Retinal pigment epithelial cell (primary cell): ENCODE measurements at places on chromosomes 16 and 17.

- DNase-seq: no peak
Observed at GRCh38 chr17:7313088-7313889, 1.9 kb downstream of the GPS2 start.

DNA sequence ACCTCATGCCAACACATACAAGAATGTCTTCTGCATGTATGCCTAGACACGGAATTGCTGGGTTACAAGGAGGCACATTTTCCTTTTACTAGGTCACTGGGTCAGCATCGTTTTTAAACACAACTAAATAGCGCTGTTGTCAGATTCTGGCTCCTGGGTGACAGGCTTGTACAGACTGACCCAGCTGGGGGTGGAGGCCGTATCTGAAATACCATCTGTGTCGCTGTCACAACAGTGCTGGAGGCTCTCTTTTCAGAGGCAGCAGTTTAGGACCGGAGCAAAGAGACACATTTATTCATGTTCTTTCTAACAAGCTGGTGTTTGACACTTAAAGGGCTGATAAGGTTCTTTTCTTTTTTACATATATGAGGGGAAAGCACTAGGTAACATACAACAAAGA lies 403.0 kb upstream of the ASIC2 start:
- DNase-seq: no peak

DNA sequence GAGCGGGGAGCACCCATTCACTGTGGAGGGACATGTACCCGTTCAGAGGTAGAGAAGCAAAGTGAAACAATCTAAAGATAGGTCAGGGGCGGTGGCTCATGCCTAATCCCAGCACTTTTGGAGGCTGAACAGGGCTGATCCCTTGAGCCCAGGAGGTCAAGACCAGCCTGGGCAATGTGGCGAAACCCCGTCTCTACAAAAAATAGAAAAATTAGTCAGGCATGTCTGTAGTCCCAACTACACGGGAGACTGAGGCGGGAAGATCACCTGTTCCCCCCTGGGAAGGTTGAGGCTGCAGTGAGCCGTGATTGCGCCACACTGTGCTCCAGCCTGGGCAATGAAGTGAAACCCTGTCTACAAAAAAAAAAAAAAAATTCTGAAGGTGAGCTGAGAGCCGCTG lies 21.7 kb downstream of the MYL4 start:
- no peak for DNase-seq

DNA sequence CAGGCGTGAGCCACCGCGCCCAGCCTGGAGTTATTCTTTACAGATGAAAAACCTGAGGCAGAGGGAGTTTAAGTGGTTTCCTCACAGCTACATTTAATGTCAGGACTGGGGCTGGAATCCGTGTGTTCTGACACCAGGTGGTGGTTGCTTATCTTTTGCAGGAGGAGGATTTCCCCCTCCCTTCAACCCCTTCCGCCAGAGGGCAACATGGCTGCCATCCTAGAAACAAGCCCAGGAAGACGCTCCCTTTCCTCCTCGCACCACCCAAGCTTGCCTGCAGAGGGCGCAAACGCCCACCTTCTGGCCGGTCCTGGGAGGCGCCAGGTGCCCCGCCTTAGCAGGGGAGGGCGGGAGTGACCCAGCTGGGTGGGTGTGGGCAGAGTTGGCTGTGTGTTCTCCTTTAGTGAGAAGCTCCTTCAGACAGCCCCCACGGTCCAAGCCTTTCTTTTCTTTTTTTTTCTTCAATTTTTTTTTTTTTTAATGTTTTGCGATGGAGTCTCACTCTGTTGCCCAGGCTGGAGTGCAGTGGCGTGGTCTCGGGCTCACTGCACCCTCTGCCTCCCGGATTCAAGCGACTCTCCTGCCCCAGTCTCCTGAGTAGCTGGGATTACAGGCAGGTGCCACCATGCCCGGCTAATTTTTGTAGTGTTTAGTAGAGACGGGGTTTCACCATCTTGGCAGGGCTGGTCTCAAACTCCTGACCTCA lies 9.9 kb upstream of the RAP1GAP2 start:
- DNase-seq: peak; percentile 40

DNA sequence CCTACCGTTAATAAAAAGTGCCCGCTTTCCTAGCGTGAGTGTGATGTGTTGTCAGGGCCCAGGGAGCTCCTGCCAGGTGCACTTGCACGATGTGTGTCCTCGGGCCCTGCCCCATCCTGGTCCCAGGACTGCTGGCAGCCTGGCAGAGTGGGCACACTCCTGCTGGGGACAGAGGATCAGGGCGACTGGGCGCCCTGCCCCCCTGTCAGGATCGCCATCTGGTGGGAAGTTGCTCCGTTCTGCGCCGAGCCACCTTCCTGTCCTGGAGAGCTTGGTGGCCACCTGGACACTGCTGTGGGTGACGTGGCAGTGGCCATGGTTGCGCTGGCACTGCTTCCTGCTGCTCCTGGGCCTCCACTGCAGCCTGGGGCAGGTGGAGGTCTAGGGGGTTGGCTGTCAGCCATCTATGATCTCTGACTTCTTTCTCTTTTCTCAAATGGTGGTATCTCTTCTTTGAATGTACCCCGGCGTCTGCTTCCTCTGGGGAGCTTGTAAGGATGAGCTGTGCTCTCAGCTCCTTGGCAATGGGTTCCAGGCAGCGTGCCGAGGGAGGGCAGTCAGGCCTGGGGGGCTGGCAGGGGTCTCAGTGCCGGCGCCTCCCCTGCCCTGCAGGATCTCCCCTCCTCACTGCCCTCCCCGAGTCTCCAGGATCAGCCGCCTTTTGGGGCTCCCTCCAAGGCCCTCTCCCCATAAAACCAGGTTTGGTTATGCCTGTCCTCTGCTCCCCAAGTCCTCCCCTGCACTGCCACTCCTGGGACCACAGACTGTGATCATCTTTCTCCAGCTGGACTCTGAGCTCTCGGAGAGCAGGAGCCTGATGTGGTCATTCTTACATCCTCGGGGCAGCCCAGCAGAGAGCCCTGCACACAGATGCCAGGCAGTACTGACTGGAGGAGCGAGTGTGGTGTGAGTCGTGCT lies 76.9 kb downstream of the AMFR start:
- no peak for DNase-seq

- DNase-seq: no peak
Observed at GRCh38 chr16:70496513-70496912, 26.8 kb downstream of the COG4 start.

DNA sequence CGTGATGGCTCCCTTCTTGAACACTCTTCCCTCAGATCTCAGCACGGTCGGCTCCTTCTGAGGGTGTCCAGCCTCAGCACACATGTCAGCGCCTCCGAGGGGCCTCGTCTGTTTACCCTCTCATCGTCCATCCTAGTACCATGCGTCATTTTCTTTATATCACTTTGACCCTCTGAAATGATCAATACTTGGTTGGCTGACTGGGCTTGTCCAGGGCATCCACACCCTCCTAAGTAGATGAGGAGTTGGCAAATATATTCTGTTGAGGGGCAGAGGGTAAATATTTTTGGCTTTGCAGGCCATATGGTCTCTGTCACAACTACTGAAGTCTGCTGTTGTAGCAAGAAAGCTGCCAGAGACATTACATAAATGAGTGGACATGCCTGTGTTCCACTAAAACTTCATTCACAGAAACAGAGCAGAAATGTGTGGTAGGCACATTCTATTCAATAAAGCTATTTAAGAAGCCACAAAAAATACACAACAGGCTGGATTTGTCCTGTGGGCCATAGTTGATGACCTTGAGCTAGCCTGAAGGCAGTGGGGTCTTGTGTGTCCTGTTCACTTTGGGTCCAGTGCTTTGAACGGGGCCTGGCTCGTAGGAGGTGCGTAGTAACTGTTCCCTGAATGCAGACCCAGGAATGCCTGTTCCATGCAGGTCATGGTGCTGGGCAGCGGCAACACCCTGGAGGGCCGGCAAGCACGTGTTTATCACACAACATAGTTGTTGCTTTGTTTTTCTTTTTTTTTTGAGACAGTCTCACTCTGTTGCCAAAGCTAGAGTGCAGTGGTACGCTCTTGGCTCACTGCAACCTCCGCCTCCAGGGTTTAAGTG lies 185.8 kb downstream of the SNX29 start:
- no peak for DNase-seq

DNA sequence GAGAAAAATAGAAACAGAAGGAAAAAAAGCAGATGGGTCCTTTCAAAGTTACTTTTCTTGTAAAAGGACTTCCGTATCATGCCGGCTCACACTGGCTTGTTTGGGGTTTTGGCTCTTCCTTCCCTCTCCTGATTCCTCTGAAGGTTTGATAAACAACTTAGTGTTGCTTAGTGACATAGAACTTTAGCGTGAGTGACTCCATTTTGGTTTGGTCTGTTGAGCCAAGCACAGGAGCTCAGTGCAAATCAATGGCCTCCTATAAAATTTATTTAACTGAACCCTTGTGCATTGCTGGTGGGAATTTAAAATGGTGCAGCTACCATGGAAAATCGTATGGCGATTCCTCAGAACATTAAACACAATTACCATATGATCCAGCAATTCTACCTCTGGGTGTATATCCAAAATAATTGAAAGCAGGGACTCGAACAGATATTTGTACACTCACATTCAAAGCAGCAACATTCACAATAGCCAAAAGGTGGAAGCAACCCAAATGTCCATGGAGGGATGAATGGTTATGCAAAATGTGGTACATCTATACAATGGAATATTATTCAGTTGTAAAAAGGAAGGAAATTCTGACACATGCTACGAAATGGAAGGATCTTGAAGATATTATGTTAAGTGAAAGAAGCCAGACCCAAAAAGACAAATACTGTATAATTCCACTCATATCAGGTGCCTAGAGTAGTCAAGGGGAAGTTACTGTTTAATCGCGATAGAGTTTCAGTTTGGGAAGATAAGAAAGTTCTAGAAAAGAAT lies 1.1 kb upstream of the TUBG2 start:
- no peak for DNase-seq

DNA sequence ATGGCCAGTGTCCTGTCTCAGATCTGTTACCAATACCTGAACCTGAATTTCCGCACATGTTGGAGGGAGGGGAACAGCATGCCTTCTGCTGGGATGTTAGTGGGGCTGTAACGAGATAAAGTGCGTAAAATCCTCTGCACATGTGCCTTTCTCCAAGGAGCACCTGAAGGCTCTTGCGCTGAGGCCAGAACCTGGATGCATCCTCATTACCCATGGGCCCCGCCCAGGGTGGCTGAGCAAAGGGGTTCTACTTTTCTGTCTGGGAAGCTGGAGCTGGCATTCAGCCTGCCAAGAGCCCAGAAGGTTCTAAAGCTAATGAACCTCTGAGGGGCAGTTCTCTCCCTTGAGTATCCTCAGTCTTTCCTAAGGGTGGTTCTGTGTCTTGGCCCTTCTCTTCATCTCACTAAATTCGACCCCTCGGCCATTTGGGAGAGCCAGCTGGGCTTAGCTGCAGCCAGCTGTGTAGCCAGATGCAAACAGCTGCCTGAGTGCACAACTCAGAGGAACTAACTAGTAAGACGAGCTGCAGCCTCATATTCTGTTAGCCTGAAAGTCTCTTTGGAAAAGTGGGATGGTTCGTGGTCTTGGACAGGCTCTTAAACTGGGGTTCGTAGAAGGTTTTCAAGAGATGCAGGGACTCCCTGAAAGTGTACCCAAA lies 2.5 kb downstream of the ITGA3 start:
- no peak for DNase-seq

GRCh38 chr17:18987230-18987610 lies 17.3 kb downstream of the FAM83G start:
- no peak for DNase-seq

DNA sequence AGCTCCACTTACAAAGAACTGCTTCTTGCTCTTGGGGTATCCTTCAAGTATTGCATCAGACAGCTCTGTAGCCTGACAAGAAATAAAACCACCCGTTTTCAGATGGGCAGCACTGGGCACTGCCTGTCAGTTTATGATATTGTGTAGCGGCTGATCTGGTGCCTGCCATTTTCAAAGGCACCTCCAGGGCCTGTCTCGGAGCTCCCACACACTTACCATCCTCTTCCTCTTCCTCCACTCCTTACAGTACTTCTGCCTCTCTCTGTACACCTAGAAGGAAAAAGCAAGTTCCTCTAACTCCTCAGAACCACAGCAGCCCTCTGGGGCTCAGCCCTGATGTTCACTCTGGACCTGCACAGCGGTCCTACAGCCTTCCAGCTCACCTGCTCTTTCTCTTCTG lies 4.4 kb downstream of the PSMC3IP start:
- no peak for DNase-seq

- DNase-seq: no peak
Observed at GRCh38 chr16:17070882-17071592, 399.7 kb downstream of the XYLT1 start.

GRCh38 chr16:56944954-56945839 lies 13.3 kb downstream of the HERPUD1 start:
- no peak for DNase-seq

- DNase-seq: no peak
Observed at GRCh38 chr16:67389911-67390815, 3.1 kb downstream of the TPPP3 start.

- DNase-seq: no peak
Observed at GRCh38 chr17:68600931-68601564, at the start of gene FAM20A. FAM20A (minus strand) TSS chr17:68601367; CDS start chr17:68600666, 701 bp downstream.

DNA sequence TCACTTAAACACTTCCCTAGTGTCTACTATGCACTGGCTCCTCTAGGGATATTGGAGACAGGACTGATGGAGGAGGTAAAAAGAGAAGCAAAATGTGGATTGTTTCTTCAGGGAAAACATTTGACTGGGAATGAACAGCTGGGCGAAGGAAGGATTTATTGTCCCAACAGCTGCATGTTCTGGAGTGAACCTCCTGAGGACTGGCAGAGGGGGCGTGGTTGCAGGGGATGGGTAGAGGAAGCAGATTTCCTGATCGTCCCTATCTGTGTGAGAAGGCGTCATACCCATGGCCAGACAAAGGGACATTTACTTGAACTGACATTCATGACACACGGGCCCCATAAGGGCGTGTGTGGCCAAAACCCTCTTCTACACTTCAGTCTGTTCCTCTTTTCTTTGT lies 321.5 kb downstream of the MAP2K4 start:
- DNase-seq: no peak

DNA sequence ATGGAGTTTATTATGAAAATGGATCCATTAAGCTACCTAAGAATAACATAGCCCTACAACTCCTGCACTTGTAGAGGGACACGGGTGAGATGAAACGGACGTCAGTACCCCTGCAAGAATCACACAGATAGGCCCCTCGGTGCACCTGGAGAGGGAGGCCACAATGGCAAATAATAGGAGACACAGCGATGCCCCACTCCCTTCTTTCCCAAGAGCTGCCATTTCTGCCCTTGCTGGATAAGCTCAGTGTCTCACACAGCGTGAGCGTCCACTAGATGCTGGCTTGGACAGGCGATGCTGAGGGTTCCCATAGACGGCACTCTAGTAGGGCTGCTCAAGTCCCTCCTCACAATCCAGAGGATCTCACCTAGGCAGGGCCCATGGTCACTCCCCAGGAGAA lies 67.8 kb downstream of the ADCY9 start:
- no peak for DNase-seq

GRCh38 chr17:59675231-59675630 lies 32.0 kb downstream of the PTRH2 start:
- no peak for DNase-seq

DNA sequence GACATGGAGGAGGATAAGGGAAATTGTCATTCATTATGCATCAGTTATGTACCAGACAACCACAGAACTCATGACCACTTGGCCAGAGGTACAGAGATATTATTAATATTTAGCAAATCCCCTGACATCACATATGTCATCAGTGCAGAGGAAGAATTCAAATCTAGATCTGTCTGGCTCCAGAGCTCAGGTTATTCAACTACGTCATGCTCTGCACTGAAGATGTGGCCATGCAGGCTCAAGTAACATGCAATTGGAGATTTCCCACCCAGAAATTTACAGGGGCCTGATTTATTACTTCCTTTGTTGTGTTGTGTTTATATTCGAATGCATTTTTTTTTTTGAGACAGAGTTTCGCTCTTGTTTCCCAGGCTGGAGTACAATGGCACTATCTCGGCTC lies 224.3 kb downstream of the HS3ST4 start:
- no peak for DNase-seq
